ENCODE measurements at places on chromosomes 2 and 18.

- DNase-seq: no peak
These were observed 9.5 kb downstream of the SLC1A4 start for GRCh38 chr2:64998658-64999061.

- DNase-seq: no peak
These were observed 56.3 kb downstream of the PAX3 start for GRCh38 chr2:222242532-222242931.

- DNase-seq: no peak
These were observed 21.9 kb downstream of the APCDD1 start for GRCh38 chr18:10476338-10476791.

GRCh38 chr2:214674278-214674677, 135.2 kb downstream of the BARD1 start:
- DNase-seq: no peak

DNA sequence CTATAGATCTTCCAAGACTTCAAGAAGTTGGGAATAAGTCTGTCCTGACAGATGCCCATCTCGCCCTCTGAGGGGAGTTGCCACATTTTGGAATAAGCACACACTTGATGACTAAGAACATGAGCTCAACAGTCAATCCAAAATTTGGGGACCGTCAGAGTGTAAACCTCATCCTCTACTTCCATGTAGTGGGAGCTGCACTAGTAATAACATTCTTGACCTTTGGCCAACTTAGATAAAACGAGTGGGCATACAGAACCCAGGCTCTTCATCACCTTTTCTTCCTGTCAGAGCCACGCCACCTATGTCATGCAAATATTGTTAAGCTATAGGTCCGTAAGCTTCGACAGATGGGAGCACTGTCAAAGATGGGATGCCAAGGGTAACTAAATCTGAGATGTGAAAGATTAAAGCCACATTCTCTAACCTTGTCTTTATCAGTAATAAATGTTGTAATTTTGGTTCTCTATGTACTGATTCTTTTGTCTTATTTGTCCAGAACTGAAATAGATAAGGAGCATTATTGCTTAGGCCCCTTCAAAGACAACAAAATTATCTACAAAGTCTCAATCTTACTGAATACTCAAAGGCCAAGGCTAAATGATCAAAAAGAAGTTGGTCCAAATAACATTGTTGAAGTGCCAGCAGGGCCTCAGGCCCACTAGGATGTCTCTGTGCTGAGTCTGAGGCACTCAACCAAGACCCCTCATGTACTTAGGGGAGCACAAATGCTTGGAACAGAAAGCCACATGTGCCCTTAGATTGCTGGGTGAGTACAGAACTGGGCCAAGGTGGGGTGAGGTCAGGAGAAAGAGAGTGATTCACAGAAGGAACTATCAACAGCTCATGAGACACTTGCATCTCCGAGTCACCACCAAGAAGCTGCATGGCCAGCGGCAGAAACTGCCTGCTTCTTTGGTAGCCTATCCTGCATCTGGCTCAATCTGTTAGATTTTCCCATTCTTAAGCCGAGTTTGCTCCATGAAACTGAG, 15.0 kb downstream of the CDH2 start:
- no peak for DNase-seq

- no peak for DNase-seq
These were observed 340.1 kb downstream of the ZNF804A start for GRCh38 chr2:184938221-184938985.

DNA sequence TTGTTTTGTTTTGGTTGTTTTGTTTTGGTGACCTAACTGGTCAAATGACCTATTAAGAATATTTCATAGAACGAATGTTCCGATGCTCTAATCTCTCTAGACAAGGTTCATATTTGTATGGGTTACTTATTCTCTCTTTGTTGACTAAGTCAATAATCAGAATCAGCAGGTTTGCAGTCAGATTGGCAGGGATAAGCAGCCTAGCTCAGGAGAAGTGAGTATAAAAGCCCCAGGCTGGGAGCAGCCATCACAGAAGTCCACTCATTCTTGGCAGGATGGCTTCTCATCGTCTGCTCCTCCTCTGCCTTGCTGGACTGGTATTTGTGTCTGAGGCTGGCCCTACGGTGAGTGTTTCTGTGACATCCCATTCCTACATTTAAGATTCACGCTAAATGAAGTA, at the start of gene TTR:
TSS of gene TTR (plus strand) at position 250 of the 400 bp plus-strand sequence. CDS start at position 276, 26 bp downstream.
- no peak for DNase-seq

DNA sequence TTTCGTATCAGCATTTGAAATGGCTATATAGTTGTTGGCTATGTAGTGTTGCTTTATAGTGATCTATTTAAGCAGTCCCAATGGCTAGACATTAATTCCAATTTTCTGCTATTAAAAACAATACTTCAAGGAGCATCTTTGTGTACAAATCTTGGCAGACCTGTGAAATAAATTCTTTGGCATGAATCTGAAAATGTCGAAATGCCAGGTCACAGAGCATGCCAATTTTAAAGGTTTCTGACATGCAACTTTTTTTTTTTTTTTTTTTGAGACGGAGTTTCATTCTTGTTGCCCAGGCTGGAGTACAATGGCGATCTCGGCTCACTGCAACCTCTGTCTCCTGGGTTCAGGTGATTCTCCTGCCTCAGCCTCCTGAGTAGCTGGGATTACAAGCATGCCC, 26.8 kb upstream of the CABLES1 start:
- DNase-seq: no peak

- no peak for DNase-seq
These were observed 4.8 kb upstream of the UGGT1 start for GRCh38 chr2:128086244-128086643.

DNA sequence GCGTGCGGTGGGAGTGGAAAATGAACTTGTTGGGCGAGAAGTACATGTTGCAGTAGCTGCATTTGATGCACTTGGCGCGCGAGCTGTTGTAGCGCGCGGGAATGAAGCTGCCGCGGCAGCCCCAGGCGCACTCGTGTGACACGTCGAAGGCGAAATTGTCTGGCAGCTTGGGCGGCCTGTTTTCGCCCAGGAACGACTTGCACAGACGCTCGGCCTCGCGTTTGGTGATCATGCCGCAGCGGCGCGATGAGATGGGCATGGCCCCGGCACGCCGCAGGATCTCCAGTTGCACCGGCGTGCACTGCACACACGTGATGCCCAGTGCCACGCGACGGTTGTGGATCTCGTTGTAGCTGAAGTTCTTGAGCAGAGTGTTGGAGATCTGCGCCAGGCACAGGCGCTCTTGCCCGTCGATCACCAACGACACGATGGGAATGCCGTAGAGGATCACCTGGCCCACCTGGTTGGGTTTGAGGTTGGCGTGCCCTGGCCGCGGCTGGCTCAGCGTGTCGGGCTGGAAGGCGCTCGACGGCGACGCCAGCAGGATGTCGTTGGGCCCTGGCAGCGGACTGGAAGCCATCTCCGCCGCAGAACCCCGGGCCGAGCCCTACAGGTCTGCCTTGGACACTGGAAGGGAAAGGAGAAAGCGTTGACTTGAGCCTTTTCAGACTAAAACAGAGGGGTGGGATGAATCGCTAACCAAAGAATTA, 2.7 kb downstream of the SKOR2 start:
- no peak for DNase-seq

DNA sequence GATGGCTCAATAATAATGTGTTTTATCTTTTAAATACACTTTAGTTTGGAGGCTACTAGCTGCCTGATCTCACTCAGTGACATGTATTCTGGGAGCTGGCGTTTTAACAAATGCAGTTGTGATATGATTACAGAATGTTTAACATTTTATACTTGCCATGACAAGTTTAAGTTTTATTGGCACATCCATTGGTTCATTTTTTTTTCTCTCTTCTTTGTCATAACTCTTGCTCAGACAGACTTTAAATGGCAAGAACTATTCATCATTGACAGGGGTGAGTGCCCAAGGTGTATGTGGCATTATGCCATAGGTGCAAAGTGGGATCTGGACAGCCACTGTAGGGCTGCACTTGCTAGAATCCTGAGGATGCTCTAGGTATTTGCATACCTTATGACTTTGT, 72.1 kb upstream of the MYL1 start:
- no peak for DNase-seq

- no peak for DNase-seq
These were observed 75.4 kb upstream of the KCNE4 start for GRCh38 chr2:222976521-222977061.

- no peak for DNase-seq
These were observed 6.5 kb downstream of the CRYGB start for GRCh38 chr2:208139447-208139846.

GRCh38 chr2:173192071-173192470, 116.4 kb downstream of the MAP3K20 start:
- no peak for DNase-seq

- DNase-seq: no peak
These were observed 19.4 kb downstream of the DOK1 start for GRCh38 chr2:74573747-74574562.
